NT2/D1 (cell line): ENCODE measurements at places on chromosomes 6 and 20.

GRCh38 chr20:42191140-42191860, 573.1 kb upstream of the CHD6 start:
- no peak for DNase-seq

DNA sequence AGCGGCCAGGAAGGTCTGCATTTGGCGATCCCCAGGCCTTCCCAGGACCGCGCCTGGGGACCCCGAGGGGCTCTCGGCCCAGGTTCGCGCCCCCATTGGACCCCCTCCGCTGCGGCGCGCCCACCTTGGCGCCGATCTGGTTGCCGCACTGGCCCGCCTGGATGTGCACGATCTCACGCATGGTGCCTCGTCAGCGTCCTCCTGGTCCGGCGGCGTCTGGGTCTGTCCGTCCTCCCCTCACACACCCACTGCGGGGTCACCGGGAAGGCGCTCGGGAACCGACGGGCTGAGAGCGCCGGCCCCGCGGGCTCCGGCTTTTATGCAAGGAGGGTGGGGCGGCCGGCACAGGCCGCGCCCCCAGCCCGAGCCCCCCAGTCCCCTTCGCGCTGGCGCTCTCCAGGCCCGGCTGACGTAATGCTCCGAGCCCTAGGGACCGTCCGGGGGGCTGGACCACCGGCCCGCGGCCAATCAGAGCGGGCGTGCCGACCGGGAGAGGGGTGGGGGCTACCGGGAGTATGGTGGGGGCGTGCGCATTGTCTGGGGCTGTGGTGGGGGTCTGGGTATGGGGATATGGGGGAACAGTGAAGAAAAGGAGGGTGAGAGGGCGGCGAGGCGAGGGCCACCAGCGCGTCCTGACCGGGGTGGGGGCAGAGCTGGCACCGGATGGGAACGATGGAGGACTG, at the start of gene TUBB2B:
TUBB2B (minus strand) TSS at position 291 of the 683 bp plus-strand sequence; CDS start at position 181, 110 bp downstream.
- DNase-seq: peak; percentile 76

- peak; percentile 23 for DNase-seq
Observed at GRCh38 chr20:34709831-34710567, 5.9 kb downstream of the TP53INP2 start.

DNA sequence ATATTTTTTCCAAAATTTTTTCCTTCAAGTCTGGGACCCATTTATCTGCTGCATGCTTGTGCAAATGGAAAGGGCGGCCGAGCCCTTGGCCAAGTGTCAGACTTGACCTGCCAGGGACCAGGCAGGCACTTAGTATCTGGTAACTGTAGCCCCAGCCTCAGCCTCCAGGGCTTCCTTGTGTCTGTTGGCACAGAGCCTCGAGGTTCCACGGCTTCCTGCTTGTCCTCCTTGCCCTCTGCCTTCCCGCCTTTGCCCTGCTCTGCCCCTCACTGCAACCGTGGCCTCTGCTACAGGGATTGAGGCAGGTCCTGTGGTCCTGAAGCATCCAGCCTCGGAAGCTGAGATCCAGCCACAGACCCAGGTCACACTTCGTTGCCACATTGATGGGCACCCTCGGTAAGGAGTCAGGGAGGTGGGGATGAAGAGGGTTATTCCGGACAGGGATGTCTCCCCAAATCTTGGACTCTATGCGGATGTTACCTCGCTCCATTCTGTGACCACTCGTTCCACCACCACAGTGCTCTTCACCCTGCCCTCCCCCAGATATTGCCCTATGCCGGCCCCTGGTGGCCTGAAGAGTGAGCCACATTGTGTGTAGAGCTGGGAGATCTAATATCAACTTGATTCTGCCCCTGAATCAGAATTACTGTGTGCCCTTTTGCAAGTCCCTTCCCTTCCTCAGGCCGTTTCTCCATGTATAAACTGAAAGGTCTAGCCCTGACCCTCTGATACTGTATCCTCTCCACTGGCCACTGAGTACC, 41.5 kb upstream of the SRF start:
- DNase-seq: no peak

DNA sequence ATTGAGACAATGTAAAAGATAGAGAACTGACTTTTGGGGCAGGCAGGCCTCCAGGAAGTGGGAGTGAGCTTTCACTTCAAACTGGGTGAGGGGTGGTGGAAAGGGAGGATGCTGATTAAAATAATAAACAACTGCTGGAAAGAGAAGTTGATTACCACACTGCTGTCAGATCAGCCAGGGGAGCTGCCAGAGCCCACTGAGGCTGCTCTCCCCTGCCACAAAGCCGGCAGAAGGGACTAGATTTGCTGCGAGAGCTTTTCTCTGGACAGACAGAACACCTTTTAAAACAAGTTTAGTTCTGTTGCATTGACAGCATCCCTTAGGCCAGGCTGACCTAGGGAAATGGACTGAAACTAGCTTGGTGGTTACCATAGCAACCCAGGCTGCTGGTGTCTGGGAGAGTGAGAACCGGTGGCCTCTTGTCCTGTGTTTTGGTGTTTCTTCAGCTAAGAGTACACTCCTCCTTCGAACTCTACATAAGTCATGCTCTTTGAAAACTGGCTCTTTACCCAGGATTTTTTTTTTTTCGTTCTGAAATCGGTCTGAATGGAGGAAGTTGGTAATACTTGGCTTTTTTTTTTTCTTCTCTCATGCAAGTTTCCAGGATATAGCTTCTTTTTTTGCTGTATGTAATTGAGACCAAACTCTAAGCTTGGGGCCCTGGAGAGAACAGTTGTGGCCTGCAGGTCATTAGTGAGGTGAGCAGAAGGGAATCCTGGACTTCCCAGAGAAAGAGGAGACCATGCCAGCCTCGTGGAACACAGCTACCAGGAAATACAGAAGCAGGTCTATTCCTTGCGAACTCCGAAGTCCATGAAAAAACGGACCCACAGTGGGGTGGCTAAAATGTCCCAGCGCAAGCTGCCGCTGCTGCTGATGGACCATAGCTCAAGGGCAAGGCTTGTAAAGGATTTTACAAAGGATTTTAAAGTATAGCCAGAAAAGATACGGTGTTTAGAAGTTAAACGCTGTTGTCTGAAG, 374.4 kb downstream of the UTRN start:
- no peak for DNase-seq

- DNase-seq: no peak
Observed at GRCh38 chr20:33163856-33164762, 3.9 kb upstream of the BPIFA2 start.

- no peak for DNase-seq
Observed at GRCh38 chr20:5687884-5688283, 62.3 kb upstream of the SHLD1 start.

- no peak for DNase-seq
Observed at GRCh38 chr6:19876672-19877071, 39.5 kb downstream of the ID4 start.

GRCh38 chr6:165448210-165448609, 138.8 kb upstream of the C6orf118 start:
- no peak for DNase-seq

- peak; percentile 28 for DNase-seq
Observed at GRCh38 chr6:22145823-22146677, 150.8 kb downstream of the PRL start.

DNA sequence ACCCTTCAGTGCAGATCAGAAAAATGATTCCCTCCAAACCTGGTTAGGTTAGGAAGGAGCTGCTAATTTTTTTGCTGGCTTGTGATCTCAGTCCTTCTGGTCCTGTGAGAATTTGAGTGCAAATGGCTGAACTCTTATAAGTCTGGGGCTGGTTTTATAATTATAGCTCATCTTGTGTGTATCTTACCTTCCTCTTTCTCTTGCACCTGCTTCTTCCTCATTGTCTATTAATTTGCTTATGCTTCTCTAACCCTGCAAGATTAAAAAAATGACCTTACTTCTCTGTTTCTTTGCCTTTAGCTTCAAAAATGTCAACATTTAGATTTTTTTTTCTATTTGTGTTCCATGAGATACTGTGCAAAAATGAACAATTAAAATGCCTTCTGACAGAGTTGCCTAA, 576.2 kb downstream of the DHX35 start:
- no peak for DNase-seq

DNA sequence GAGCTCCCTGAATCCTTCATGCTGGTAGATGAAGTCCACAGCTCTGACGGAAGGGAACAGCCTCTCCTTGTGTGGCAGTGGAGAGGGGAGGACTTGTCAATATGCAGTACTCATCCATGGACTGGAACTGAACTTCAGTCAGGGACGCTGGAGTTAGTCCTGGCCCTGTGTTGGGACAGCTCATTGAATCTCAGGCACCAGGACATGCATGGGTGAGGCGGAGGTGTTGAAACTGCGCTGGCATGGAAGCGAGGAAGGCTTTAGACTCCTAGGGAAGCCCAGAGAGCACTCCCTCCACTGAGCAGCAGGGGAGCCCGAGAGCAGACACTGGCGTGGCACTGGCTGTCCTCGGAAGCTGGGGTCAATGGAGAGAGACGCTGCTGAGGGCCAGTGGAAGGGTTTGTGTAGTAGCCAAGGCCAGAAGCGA, 161.3 kb upstream of the GGTLC1 start:
- no peak for DNase-seq

GRCh38 chr6:149233056-149233715, 84.3 kb upstream of the TAB2 start:
- no peak for DNase-seq
